Right cardiac atrium (tissue), 5 donors: ENCODE measurements at places on chromosomes 11 and 22. TPM values are rescaled to one million over a fixed set of nuclear protein-coding genes. Genes with fewer than 3 reads are reported as not detected.

GRCh38 chr11:60447846-60448245 lies 7.8 kb upstream of the MS4A1 start:
- DNase-seq: peak; percentile 13

DNA sequence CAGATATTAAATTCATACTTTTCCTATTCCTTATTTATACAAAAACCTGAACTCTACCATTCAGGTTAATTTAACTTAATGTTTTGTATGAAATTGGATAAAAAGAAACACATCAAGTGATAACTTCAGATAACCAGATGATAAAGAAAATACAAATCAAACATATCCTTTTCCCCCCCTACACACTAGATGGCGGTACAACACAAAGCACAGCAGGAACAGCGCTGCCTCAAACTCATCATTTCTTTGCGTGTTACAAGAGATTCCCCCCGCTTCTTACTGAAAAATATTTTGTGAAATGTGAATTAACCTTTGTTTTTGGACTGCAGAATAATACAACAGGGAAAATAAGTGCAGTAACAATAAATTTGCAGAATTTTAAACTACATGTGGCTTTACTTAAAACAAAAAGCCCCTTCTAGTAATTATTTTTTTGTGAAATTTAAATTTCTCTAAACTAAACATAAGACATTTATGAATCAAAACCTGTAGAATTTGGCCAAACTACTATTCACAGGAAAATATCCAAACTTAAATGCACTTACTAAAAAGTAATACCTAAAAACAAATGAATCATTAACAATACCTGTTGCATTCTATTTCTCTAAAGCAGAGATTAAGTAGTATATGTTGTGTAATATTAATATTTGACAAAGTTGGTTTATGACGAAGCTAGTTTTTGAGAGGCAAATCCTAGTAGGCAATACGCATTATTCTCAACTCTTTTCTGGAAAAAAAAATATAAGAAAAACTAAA lies 74.4 kb downstream of the ARHGAP32 start:
- DNase-seq: no peak

- peak; percentile 39 for DNase-seq
Measured at GRCh38 chr11:128201801-128202200, 385.6 kb downstream of the ETS1 start.

ZNF214 gene
- polyA plus RNA-seq: 0.48 TPM

DNA sequence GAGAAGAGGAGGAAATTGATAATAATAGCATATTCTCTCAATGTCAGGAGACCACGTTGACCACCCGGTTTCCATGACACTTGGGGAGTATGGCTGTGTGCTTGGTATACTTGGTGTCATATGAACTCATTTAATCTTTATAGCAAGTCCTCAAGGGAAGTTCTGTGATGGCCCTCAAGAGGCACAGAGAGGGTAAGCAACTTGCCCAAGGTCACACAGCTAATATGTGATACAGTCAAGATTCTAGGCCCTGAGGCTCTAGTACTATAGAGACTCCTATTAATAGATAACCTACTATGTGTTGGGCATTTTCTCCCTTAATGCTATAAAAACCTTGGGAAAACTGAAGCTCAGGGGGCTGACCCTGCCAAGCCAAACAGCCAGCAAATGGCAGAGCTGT lies 10.6 kb upstream of the CACNG2 start:
- DNase-seq: no peak

DNA sequence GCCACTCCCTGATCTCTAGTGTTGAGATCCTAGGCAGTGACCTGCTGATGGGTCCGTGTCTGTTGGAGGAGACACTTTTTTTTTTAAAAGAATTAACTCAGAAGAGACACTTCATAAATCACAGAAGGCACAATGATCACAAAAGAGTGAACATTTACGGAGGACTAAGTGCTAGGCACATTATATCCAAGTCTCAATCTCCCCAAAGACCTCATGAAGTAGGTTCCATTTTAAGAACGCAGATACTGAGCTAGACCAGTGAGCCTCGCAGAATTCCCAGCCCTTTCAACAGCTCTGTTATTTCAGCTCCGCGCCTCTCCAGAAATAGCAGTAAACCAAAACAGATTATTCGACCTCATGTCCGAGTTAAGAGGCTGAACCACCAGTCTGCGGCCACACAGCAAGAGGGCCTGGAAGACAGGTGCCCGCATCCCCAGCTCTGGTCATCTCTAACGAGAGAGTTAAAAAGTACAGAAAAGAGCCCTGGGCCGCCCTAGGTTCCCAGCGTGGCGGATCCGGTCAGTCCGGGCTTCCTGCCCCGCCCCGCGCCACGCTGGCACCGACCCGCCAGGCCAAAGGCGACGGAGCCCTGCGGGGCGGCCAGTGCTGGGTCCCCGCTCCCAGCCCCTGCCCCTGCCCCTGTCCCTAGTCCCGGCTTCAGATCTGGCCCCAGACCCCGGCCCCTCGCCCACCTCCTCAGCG lies 612 bp downstream of the XBP1 start:
- peak; percentile 83 for DNase-seq

GRCh38 chr11:69280451-69280850 lies 13.5 kb upstream of the MYEOV start:
- DNase-seq: no peak

HBG1 gene
- polyA plus RNA-seq: not detected

DNA sequence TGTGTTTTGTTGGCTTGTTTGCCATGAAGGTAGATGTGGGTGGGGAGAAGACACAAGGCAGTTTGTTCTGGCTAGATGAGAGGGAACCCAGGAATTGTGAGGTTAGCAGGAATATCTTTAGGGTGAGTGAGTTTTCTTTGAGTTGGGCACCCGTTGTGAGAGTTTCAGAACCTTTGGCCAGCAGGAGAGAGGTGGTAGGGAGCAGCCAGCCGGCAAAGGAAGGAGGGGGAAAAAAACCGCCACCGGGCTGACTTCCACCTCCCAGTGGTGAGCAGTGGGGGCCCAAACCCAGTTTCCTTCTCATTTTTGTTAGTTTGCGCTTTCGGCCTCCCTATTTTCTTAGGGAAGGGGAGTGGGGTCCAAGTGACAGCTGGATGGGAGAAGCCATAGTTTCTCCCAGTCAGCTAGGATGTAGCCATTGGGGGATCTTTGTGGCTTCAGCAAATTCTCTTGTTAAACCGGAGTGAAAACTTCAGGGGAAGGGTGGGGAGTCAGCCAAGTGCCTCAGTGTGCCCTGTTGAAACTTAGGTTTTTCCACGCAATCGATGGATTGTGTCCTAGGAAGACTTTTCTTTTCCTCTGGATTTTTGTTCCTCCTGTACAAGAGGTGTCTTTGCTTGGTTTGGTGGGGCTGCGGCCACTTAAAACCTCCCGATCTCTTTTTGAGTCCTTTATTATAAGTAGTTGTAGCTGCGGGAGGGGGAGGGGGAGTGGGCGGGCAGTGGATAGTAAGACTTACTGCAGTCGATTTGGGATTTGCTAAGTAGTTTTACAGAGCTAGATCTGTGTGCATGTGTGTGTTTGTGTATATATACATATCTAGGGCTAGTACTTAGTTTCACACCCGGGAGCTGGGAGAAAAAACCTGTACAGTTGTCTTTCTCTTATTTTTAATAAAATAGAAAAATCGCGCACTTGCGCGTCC lies 1.1 kb upstream of the GCAT start:
- peak; percentile 63 for DNase-seq

DNA sequence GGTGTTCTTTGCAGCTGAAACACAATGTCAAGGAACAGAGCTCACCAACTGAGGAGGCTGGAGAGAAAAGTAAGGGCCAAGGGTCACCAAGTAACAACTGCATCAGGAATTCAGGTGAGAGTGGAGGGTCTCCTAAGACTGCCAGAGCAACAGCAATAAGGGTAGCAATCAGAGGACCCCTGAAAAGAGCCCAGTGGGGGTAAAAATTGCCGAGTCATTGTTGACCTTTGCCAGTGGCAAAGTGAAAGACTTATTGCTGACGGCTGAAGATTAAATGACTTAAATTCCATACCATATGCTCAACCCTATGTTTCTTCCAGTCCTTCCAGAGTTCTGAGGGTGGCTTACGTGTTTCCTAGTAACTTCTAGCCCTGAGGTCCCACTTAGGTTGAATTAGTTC lies 51.9 kb upstream of the ARHGAP42 start:
- no peak for DNase-seq

- DNase-seq: peak; percentile 84
Measured at GRCh38 chr22:50274311-50274710, 4.1 kb upstream of the MAPK11 start.

GRCh38 chr11:119627286-119627685 lies 101.7 kb downstream of the NECTIN1 start:
- peak; percentile 1 for DNase-seq

TMEM191B gene
- polyA plus RNA-seq: 0.27 TPM
